ENCODE measurements at places on chromosomes 4 and X.
A peak's percentile ranks its signal among the peaks of the same experiment; 100 is the strongest.

DNA sequence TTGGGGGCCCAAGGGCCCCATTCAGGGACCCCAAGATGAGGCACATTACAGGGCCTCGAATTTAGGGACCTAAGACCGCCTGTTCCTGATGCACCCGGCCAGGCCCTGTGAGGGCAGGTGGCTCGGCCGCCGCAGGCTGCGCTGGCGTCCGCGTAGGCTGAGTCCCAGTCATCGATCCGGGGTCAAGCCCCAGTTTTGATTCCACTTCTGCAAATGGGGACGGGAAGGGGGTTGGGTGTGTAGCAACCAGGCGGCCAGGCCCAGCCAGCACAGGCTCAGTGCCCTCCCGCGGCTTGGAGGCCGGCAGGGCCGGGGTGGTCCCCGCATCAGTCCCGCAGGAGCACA is 327 bp downstream of the PNPLA4 start:
- DNase-seq, result no peak

DNA sequence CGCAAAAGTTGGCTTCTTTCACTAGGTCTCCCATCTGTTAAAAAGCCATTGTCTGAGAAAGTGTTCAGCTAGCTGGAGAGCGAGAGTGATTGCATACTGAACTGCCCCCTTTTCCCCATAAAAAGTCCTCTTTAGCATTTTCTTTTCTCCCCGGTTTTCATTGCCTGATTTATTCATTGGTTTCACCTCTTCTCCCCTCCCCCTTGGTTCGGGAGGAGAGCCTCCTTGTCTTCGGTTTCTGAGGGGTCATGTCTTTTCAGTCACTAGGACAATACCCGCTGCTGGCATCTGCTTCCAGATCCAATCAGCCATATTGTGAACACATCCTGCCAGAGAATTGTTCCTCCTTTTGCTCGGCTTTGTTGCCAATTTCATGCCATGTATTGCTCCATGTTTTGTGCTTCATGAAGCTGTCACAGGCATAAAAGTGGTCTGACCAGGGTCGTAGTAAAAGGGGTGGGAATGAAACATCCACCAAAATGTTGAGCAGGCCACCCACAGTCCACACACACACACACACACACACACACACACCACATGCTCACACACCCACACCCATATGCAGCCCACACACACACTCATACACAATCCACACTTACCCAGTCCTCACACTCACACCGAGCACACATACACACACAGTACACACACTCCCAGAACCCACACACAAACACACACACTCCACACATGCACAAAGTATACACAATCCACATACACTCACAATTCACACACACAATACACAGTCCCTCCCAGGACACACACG is 136.0 kb downstream of the NKX6-1 start:
- DNase-seq, result no peak

- DNase-seq, result no peak
Observed at GRCh38 chr4:117481742-117482141, 396.4 kb upstream of the TRAM1L1 start.

DNA sequence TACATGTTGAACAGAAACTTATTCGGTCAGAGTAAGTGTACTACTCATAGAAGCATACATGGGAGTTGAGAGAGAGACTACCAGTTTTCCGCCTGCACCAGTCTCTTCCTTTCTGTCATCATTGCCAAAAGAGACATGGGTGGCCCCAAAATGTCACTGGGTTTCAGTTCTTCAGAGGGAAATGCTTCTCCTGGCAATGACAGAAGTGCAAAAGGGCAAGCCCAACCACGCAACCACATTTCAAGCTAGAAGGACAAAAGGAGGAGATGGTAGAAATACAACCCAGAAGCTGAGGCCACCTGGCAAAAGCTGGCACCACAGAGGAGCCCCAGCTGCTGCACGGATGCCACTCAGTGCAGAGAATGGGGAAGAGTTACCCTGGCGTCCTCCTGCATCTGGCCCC is 320.1 kb downstream of the BCOR start:
- no peak for DNase-seq

DNA sequence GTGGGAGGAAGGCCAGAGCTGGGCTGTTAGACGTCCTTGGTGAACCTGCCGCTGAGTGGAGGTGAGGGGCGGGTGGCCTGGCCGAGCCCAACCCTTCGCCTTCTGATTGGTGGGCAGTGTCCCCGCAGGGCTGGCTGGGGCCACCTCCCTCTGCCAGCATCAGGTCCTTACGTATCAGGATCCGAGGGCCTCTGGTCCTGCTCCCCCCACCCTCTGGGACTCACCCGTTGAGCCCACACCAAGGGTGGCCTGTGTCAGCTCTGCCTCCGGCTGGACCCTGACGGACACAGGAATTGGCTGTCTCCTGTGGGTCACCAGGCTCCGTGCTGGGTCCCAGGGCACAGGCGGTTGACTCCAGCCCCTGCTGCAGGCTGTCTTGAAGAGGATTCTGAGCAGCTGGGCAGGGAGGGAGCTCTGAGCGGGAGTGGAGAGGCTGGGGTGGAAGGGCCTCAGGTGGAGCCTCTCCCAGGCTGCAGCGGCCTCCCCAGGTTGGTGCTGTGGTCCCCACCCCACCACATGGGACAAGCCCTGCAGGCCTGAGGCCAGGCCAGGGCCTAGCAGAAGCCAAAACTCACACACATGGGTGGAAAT is 58.4 kb upstream of the NKX1-1 start:
- DNase-seq, result no peak

DNA sequence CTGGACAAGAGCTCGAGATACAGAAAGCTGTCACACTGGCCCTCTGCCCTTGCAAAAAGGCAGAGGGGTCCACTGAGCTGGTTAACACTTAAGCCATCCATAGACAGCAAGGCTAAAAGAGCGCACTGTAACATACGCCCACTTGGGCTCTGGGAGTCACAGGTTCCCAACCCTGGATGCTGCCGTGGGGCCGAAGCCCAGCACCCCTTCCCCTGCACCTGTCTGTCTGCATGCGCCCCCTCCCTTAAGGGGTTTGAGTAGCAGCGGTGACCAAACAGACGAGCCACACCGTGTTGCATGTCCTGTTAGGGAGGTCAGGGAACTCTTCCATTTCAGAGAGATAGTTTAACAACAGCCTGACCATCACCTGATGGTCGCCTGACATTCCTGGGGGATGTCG is 138.4 kb upstream of the GALNTL6 start:
- DNase-seq, result no peak

- DNase-seq, result no peak
Observed at GRCh38 chr4:17933126-17933525, 88.4 kb downstream of the LCORL start.

DNA sequence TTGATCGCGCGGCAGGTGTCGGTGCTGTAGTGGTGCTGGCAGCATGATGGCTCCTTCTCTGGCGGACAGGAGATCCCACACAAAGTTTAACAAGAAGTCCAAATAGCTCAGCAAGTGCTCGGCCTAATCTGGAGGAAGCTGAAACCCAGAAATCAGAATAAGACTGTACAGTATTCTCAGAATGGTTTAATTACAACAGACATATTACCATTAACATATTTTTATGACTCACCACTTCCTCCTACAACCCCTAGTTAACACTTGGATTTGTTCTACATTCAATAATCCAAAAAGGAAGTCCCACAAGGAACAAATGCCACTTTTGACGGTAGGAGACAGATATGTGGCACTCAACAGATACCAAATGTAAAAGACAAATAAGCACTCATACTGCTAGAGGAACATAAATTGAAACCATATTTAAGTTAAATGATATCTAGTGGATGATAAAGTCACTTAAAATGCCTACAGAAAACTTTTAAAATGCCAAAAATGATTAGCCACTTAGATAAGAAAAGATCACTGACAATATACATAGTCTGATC is 91.2 kb downstream of the HUWE1 start:
- no peak for DNase-seq

- DNase-seq, result no peak
Observed at GRCh38 chr4:8032381-8032780, 92.7 kb upstream of the AFAP1 start.

DNA sequence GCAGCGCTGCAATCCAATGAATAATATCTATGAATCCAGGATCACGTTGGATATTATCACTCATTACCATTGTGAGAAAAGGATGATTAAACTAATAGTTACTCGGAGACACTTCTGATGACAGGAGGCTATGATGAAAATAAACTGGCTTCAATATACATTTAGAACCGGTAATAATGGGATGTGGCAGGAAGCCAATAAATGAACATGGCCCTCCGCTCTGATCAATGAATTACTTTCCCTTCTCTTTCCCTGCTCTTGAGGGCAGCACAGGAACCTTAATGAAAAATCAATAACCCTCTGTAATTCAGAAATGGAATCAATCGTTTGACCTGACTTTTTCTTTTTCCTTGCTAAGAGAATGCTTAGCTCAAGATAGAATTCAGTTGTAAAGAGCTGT is 103.9 kb upstream of the PAQR3 start:
- DNase-seq, result no peak

DNA sequence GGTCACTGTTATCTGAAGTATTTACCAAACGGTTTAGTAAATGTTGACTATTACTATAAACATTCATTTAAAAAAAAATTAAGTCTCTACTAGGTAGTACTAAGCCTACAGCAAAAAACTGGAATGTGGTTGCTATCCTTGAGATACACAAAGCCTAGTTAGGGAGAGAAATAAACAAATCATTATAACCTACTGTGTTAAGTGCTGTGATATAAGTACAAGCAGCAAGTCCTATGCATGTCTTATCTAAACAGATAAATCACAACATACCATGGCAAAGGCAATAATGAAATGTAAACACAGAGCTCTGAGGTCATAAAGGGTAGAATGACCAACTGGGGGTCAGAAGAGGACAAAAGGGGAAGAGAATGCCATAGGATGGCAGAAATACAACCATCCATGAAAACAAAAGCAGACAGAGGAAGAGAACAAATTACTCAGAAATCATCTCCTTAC is 92.2 kb downstream of the RNF150 start:
- DNase-seq, result no peak

- DNase-seq, result peak; percentile 51
Observed at GRCh38 chr4:48109413-48110263, 24.4 kb downstream of the TXK start.

DNA sequence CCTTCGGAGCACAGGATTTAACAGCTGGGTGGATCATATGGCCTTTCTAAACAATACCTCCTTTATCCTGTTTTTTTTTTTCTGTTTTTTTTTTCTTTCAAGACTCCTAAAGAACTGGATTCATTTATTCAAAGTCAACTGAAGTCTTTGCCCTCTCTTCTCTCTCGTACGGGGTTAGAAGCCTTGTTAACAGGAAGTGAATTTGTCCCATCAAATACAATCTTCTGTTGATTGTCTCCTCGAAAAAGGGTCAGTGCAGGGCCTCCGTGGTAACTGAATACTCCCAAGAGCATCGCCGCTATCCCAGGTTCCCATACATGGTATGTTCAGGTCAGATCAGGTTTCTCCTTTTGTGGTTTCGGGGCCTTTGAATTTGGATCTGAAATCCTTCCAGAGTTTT is 1.8 kb upstream of the TMEM128 start:
- DNase-seq, result no peak

DNA sequence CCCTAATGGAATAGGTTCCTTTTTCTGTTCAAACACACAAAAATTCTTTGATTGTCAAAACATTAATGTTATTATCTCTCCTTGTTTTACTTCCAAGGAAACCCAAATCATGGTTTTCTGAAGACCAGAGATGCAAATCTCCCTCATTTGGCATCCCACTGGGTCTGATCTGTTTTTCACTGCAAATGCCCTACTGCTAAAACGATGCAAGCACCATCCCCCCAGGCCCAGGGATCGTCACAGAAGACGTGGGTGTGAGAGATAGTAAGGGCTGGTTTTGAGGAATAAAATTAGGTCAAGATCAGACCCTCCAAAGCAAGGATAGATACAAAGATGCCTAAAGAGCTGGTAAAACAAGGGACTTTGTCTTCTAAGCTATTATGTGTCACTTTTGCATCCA is 33.6 kb downstream of the GSPT2 start:
- DNase-seq, result no peak

- no peak for DNase-seq
Observed at GRCh38 chrX:134633832-134634231, 24.4 kb downstream of the PLAC1 start.

GRCh38 chr4:55475394-55476243 is 71.1 kb downstream of the CLOCK start:
- no peak for DNase-seq

GRCh38 chr4:110484767-110485166 is 8.8 kb downstream of the ENPEP start:
- DNase-seq, result no peak

DNA sequence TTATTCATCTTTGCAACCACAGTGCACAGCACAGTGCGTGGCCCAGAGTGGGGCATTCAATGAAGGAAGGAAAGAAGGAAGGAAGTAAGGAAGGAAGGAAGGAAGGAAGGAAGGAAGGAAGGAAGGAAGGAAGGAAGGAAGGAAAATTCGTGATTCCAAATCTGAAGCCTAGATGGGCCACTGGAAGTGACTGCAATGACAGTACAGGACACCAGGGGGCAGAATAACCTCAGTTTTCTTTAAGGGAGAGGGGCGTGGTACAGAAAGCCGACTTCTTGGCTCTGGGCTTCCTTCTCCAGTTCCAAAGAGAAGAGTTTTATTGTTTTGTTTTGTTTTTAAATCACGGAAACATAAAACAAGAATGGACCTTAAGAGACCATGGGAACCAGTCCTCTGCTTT is 47.8 kb downstream of the APLN start:
- DNase-seq, result peak; percentile 75

GRCh38 chr4:152734015-152734698 is 45.4 kb downstream of the TIGD4 start:
- no peak for DNase-seq

- DNase-seq, result no peak
Observed at GRCh38 chr4:27066591-27066990, 205.9 kb downstream of the STIM2 start.

DNA sequence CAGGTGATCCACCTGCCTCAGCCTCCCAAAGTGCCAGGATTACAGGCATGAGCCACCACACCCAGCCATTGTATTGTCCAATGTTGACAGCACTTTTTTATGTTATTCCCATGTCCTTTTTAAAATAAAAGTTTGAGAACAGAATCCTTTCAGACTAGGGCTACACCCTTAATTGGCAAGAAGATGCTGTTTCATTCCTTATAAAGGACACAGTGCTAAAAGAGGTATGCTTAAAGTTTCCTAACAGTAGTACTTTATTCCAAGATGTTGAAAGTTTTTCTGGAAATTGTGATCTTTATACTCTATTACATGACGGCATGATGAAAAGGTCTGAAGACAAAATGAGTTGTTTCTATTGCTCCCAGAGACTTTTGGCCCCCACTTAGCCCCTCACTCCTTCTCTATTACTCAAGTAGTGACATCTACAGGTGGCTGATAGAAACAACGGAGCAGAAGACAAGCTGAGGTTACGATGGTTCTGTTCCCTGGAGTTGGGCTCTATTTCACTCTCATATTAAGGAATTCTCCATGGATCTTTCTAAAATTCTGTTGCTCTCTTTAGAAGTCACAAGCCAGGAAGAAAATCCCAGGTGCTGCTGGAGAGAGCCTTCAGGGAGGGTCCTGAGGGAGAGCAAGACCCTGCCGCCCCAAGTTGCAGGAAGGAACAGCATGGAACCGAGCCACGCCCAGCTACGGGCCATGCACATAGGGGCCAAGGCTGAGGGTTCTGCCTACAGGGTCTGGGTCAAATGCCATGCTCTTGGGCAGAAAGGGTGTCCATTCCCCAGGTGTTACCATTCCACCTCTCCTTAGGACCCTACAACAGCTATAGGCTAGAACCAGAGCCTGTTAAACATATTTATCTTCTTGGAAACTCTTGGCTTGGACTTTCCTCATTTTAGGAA is 22.8 kb downstream of the RPL9 start:
- DNase-seq, result no peak

- DNase-seq, result no peak
Observed at GRCh38 chrX:9144701-9145241, 110.8 kb upstream of the FAM9B start.
